ACHN (cell line): ENCODE measurements at places on chromosomes 5 and 9.

GRCh38 chr9:89863141-89863540 is 258.3 kb downstream of the GADD45G start:
- no peak for DNase-seq

DNA sequence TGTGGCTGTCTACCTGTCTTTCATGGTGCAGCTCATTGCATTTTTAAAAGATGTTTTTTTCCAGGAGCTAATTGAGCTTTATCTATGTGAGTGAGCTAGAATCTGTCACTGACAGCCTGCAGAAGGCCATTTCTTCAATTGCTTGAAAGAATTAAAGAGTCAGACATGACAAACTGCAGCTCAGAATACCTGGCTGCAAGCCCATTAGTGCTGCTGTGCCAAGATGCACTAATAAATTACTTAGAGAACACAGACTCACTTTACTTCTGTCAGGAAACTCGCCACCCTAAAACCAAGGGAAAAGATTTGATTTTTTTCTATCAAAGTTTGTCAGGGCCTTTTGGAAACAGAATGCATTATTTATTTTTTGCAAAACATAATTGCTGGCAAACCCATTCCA is 368.3 kb downstream of the CAAP1 start:
- DNase-seq, result no peak

DNA sequence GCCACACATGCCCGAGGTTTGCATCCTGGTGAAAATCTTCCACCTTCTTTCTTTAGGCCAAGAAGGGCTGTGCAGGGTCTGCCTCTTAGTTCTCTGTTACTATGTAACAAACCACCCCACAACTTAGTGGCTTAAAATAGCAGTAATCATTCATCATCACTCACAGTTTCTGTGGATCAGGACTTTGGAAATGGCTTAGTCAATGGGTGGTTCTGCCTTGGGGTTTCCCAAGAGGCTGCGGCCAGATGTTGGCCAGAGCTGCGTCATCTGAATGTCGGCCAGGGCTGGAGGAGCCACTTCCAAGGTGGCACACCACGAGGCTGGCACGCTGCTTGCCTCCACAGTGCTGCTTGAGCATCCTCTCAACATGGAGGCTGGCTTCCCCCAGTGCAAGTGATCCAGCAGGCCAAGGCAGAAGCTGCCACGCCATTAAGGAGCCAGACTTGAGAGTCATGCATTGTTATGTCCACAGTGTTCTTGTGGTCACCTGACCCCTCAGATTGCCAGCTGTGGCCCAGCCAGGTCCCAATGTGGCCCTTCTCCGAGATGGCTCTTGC is 135.2 kb downstream of the RXRA start:
- DNase-seq, result no peak

DNA sequence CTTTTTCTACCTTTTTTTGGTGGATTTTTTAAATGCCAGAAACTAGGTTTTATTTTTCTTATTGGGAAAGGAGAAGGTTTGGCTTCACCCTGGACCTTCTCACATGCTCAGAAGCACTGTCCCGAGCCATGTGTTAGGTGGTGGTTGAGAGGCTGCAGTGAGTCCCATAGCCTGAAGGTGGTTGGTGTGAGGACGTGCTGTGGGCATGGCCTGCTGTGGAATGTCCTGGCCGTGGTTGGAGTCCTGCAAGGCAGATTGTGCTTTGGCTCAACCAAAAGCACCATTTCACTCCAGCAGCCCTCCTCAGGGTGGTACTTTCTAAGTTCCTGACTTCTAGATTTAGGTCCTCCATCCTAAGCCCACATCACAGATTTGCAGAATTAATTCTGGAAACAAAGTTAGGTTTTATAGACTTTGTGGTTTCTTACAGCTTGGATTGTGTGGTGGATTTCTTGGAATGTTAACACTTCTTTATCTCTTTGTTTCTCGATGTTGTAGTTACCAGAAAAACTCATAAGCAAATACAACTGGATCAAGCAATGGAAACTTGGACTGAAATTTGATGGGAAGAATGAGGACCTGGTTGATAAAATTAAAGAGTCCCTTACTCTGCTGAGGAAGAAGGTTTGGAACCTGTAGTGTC is 22.6 kb downstream of the OTULIN start:
- no peak for DNase-seq

- DNase-seq, result no peak
Measured at GRCh38 chr5:33981408-33982162, 2.9 kb downstream of the SLC45A2 start.

GRCh38 chr5:5040712-5041111 is 99.4 kb upstream of the ADAMTS16 start:
- DNase-seq, result no peak

DNA sequence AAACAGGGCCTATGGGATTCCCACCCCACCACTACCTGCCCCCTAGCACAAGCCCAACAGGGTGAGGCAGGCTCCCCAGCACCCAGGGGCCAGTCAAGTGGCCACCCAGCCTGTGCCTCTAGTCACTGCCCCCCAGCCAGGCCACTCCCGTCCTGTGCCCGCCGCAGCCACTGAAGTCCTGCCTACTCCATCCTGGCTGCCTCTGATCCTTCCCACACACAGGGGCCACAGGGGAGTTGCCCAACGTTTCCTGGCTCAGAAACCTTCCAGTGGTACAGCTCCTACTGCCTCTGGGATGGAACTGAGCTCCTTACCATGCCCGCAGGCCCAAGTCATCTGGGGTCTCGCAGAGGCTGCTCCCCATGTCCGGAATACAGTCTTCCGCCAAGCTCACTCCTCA is 70.2 kb upstream of the STXBP1 start:
- DNase-seq, result no peak

- no peak for DNase-seq
Measured at GRCh38 chr5:1873243-1873959, 9.3 kb downstream of the IRX4 start.

- peak; percentile 12 for DNase-seq
Measured at GRCh38 chr5:121500310-121500709, 351.4 kb upstream of the FTMT start.

DNA sequence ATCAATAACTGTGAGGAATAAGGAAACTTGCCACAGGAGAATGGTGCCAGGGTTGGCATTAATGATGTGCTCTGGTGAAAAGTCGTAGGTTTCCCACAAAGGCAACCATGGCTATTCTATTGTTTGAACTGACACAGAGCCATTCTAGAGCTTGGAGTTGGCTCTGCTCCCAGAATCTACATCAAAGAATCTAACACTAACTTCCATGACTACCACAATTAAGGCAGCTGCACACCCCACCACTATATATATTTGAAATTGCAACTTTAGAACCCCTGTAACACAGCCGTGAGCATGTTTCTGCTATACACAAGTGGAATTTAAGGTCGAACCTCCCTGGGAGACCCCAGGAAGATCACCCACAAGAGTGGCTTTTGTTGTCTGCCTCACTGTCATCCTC is 89.7 kb upstream of the CCDC152 start:
- no peak for DNase-seq

DNA sequence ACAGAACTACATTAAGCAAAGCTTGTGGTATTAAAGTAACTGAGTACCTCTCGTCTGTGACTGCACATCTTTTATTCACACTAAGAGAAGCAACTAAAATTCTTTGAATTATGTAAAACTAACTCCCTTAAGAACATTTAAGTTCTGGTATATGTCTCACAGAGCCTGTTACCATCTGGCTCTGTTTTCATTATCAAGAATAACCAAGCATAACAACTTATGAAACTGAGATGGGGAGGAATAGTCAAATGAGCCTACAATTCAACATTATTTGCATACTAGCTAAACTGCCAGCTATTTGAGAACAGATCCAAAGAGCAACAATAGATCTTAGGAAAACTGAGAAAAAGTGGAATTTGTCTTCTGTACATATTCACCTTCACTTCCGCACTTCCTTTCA is 25.3 kb upstream of the ISOC1 start:
- no peak for DNase-seq

DNA sequence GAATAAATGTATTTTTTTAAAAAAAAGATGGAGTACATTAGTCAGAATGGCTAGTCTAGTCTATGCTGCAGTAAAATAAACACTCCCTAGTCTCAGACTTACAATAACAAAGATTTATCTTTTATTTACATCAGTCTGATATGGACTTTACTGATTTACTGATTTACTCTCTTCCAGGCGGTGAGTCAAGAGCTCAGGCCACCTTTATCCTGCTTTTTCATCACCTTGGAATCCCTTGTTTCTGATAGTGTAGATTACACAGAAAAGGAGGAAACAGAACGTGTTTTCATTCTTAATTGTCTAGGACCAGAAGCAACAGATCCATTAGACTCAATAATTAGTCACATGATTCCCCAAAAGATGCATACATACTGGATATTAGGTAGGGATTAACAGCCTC is 290.1 kb upstream of the TRPC7 start:
- no peak for DNase-seq

- no peak for DNase-seq
Measured at GRCh38 chr9:99307851-99308250, 85.8 kb downstream of the SEC61B start.
